ENCODE measurements at places on chromosomes 3 and 15. TPM values are rescaled to one million over a fixed set of nuclear protein-coding genes. Genes with fewer than 3 reads are reported as not detected.

Gene LSAMP
- 11.6 TPM for total RNA-seq

Gene SPTSSB
- total RNA-seq: not detected

Gene GOLGA6L4
- 0.37 TPM for total RNA-seq

Gene SYNPR
- not detected for total RNA-seq

Gene RASSF1
- 20.2 TPM for total RNA-seq

Gene DAZL
- not detected for total RNA-seq

Gene PIERCE2
- 1.8 TPM for total RNA-seq

Gene POTEB3
- total RNA-seq: not detected

Gene DPPA2
- total RNA-seq: not detected

Gene GOLGA6B
- not detected for total RNA-seq

Gene MYRIP
- under 0.01 TPM for total RNA-seq

Gene SYNM
- total RNA-seq: 6.2 TPM

Gene TICRR
- 0.28 TPM for total RNA-seq

Gene PIGBOS1
- total RNA-seq: 6.1 TPM

Gene C2CD4A
- not detected for total RNA-seq

Gene CHST2
- 3.4 TPM for total RNA-seq

Gene LSMEM2
- not detected for total RNA-seq

Gene CCDC13
- 1.1 TPM for total RNA-seq

Gene ADPRH
- total RNA-seq: 1.7 TPM

Gene ST3GAL6
- total RNA-seq: 4.8 TPM

Gene AADAC
- total RNA-seq: 11.3 TPM

Gene MGLL
- total RNA-seq: 10.9 TPM

Gene NAALADL2
- 13.7 TPM for total RNA-seq

Gene CHDH
- total RNA-seq: under 0.01 TPM

Gene GOLGA8K
- 0.09 TPM for total RNA-seq

Gene SKOR1
- 0.09 TPM for total RNA-seq

Gene LYZL4
- not detected for total RNA-seq

Gene TMEM212
- total RNA-seq: not detected

Gene WDR93
- total RNA-seq: under 0.01 TPM

Gene CELSR3
- total RNA-seq: 1.00 TPM

Gene HHLA2
- not detected for total RNA-seq

Gene GPR15
- not detected for total RNA-seq

Gene FOXL2
- total RNA-seq: not detected

Gene UACA
- total RNA-seq: 87.3 TPM
